Cerebellum (tissue), 4 donors: ENCODE measurements at places on chromosomes 3 and 15. TPM values are rescaled to one million over a fixed set of nuclear protein-coding genes. Genes with fewer than 3 reads are reported as not detected.

LEKR1 gene
- 2.2 TPM for total RNA-seq

DAZL gene
- 0.09 TPM for total RNA-seq

DNA sequence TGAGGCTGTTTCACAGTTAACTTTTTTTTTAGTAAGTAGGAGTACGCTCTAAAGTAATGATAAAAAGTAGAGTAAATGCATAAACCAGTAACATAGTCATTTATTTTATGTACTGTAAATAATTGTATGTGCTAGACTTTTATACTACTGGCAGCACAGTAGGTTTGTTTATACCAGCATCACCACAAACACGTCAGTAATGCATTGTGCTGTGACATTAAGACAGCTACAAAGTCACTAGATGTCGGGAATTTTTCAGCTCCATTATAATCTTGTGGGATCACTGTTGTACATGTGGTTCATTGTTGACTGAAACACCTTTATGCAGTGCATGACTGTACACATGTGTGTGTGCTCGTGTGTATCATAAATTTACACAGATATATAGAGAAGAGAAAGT, 618.0 kb upstream of the ADAMTS9 start:
- no peak for DNase-seq

GRCh38 chr15:71627604-71628003, 182.8 kb upstream of the NR2E3 start:
- no peak for DNase-seq

- DNase-seq, result no peak
Measured at GRCh38 chr3:128318275-128318941, 148.3 kb downstream of the DNAJB8 start.

DNA sequence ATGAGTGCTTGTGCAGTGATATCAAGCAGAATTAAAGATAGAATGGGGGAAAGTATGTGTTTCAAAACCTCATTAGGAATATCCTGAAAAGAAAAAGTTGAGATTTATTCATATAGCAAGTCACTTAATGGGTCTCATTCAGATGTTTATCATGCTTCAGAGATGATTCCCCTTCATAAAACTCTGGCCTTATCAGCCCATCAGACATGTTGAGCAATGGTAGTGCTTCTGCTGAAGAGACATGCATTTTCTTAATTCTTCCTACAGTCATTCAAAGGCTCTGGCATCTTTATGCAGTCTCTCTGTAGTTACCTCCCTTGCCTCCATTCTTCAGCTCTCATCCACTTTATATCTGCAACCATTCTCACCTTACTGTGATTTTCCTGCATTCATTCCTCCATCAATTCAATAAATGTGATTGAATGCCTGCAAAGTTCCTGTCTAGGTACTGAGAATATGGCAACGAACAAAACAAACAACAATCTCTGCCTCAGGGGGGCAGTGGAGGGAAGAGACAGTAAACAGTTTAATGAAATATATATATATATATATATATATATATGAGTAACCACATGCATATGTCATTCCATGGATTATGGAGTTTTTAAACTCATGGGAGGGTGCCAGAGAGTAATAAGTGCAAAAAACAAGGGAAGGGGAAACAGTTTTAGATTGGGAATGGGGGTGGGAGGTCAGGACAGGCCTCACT, 138.5 kb downstream of the NECTIN3 start:
- DNase-seq, result no peak

GRCh38 chr3:52232279-52233107, 6.5 kb downstream of the TWF2 start:
- no peak for DNase-seq

GRCh38 chr15:72492733-72493132, 18.6 kb downstream of the ARIH1 start:
- DNase-seq, result no peak
